ENCODE measurements at places on chromosomes 1 and 21.

- no peak for DNase-seq
These were observed 26.4 kb upstream of the SYCP1 start for GRCh38 chr1:114828251-114828650.

DNA sequence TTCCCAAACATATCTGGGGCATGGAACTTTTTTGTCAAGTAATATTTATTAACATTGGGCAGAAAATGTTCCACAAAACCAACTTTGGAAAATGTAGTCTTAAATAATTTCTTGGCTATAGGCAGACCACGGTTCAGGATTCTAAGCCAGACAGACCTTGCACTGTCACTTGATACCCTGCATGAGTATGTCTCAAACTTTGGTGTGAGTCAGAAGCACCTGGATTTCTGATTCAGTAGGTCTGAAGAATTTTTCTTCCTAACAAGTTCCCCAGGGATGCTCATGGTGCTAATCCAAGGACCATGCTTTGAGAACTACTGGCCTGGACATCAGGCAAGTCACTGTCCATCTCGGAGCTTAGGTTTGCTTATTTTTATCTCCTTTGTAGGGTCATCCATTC, 562.0 kb downstream of the PLPP3 start:
- no peak for DNase-seq

DNA sequence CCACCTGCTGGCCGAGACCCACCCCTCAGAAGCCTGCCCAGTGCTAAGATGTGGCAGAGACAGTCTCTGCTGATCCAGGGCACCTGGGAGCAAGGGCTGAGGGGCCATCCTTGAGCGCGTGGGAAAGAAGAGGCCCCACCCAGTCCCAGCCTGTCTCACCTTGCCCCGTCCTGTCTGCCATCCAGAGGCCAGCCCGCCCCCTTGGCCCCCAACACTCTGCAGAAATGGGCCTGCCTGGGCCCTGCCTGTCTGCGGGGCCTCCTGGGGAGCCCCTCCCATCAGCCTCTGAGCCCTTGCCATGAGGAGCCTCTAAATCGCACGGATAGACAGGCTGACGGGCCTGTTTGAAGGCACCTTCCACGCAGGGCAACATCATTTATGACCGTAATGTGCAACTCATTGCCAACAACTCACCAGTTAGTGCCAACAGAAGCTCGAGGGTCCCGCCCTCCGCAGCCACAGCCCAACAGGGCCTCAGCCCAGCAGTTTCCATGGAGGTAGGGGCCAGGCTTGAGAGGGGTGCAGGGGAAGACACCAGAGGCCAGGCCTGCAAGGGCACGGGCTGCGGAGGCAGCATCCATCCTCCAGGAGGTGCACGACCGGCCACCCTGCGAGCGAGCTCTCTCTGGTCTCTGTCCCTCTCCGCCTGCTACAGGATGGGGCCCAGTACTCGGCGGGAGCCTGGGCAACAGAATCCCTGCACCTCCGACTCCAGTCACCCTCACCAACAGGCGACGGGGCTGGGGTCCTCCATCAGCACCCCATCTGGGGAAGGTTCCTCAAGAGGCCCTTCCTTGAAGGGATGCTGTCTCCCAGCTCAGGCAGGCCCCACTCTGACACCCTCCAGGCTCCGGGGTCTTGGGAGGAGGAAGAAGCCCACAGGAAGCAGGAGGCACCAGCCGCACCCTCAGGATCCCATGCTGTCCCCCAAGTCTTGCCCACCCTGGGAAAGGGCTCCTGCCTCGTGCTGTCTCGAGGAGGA, 78.0 kb downstream of the MEGF6 start:
- no peak for DNase-seq

- no peak for DNase-seq
These were observed 112.9 kb upstream of the HP1BP3 start for GRCh38 chr1:20900056-20900455.

DNA sequence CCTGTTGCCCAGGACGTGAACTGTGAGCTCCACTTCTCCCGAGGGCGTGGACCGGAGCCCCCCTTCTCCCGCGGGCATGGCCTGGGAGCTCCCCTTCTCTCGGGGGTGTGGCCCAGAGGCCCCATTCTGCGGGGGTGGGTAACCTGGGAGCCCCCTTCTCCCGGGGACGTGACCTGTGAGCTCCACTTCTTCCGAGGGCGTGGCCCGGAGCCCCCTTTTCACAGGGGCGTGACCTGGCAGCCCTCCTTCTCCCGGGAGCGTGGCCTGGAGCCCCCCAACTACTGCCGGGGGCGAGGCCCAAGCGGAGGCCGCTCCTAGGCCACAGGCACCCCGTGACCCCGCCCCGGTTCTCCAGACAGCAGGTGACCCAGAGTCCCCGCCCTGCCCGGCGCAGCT, 320 bp downstream of the C1orf174 start:
- DNase-seq = no peak

GRCh38 chr1:150613061-150613920, 16.1 kb downstream of the ENSA start:
- peak; percentile 17 for DNase-seq

DNA sequence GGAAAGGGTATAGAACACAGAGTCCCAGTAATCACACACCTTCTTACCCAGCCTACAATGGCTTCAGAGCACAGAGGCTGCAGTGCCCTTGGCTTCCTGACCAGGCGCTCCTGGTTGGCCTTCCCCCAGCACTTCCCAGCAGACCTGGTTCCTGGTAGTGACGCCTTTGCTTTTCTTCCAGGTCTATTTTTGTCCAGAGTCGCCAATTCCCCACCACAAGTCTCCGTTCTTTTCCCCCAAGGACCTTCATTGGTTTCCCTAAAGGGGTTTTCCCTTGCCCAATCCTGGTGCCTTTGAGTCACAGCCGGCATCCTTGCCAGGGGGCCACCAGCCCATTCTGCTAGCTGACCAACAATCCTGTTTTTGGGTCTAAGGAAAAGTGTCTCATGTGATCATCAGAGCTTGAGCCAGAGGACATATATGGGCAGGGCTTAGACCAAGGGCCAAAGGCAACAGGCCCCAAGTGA, 84.8 kb downstream of the KCNJ15 start:
- DNase-seq = no peak

DNA sequence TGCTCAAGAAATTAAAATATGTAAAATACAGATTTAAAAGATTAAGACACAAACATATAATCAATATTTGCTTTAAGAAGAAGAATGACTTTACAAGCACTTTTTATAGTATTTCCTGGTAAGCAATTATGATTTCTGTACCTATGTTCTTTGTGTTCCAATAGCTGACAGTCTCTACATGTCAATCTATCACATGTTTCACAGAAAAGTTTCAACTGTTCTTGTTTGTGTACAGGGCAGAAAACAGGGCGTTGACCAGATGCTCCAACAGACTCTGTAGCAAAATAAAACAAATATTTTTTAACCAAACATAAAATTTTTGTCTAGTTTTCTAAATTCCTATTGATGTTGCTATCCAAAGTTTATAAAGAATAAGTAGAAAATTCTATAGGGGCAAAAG, 48.0 kb downstream of the TRIM33 start:
- DNase-seq = no peak

DNA sequence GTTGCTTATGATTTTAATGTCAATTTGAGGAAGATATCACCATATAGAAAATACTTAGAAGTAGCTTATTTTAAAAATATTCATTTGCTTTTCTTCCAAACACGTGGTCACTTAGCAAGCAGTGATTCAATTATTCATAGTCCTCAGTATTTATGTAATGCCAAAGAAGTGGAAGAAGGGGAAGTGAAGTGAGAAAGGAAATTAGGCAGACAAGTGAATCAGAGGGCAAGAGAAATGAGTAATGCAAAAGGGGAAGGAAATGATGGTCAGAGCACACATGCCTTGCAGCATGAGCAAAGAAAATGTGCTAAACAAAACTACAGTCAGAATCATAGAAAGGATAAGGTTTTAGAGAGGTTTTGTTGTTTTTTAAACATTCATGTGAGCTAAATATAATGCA, 31.8 kb downstream of the SDCCAG8 start:
- no peak for DNase-seq

DNA sequence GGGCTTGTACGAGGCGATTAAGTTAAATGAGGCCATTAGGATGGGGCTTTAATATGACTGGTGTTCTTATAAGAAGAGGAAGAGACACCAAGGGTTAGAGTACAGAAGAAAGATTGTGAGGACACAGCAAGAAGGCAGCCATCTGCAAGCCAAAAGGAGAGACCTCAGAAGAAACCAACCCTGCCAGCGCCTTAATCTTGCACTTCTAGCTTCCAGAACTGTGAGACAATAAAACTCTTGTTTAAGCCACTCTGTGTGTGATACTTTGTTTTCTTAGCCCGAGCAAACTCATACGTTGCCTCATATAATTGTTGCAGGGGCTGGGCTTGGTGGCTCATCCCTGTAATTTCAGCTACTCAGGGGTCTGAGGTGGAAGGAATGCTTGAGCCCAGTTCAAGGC, 33.6 kb upstream of the RGS16 start:
- no peak for DNase-seq

DNA sequence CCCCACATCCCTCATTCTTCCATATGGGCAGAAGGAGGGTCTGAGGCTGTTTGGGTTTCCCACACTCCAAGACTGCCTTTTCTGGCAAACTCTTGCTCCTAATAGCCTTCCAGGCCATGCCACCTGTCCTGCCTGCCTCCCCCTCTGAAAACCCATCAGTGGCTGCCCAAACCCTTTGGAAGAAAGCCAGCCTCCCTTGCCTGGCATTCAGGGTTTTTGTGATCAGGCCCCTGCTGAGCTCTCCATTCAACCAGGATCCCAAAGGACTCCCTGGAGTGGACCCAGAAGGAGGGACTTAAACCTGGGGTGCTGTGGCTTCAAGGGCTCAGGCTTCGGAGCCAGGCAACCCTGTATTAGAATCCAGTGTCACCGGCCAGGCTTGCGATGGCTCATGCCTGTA, 4.2 kb upstream of the GUCA2A start:
- no peak for DNase-seq

GRCh38 chr21:23695443-23695842, 1911.8 kb downstream of the MRPL39 start:
- no peak for DNase-seq

- DNase-seq = no peak
These were observed 65.1 kb downstream of the DISC1 start for GRCh38 chr1:231691618-231692259.

DNA sequence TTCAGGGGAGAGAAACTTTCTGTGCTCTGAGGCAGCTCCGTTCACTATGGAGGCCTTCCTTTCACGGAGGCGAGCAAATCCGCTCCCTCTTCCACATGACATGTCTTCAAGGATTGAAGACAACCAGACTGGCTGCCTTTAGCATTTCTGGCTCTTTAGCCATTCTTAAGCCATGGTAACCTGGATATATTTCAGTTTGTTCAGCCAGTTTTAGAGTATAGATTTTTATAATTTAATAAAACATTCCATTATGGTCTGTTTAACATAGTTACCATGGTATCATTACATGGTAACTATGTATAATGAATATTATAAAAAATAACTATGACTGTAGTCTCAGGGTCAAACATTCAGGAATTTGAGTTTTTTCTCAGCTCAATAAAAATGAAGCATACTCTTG, 54.2 kb upstream of the NFIA start:
- DNase-seq = no peak

GRCh38 chr21:32386195-32386870, 6.5 kb downstream of the URB1 start:
- no peak for DNase-seq

DNA sequence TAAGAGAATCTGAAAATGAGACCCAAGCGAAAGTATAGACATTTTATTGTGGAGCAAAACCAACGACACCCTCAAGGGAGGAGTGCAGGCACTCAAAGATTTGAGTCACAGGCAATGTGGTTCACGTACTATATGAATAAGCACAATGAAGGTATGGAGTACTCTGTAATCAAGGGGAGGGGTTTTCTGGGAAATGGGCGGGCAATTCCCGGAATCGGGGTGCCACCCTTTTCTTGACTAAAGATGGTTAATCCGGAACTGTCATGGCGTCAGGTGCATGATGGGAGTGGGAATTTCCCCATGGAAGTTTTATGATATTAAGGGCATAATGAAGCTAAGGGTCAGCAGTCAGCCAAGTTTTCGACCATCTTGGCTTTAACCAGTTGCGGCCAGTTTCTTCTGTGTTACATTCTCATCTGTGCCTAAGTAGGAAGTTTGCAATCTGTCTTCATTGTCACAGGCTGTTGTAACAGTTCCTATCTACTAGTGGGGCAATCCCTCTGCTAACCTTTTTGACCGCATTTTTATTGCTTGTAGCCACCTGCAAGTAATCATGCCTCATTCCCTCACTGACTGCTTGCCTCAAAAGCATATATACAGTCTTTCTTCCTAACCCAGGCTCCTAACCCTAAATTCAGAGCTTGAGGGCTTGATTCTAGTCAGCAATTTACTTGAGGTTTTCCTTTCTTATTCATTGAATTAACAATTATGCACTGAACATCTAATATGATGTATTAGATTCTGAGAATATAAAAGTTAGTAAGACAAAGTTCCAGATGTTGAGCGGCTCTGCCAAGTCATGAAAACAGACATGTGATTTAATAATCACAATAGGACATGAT, 775 bp upstream of the AIM2 start:
- peak; percentile 91 for DNase-seq

- no peak for DNase-seq
These were observed 652.3 kb downstream of the PTPRC start for GRCh38 chr1:199291022-199291740.

DNA sequence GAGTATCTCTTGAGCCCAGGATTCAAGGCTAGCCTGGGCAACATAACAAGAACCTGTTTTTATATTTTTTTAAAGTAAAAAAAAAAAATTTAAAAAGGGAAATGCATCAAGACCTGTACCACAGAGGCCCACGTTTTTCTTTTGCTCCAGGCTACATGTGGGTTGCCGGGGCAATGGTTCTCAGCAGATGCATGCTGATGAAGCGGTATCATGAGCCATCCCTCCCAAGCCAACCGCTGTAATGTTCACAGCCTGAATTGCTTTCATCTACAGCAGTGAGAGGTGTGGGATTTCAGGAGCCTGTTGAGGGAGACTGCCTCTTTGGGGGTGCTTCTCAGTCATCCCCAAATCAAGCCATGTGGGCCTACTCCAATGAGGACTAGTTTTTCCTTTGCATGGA, 60.5 kb downstream of the CD58 start:
- DNase-seq = no peak

GRCh38 chr1:15941044-15941840, 34.7 kb downstream of the ZBTB17 start:
- DNase-seq = no peak

- no peak for DNase-seq
These were observed 287.5 kb downstream of the PTGER3 start for GRCh38 chr1:70760154-70760553.

- DNase-seq = no peak
These were observed 115.2 kb upstream of the TSPAN2 start for GRCh38 chr1:115204513-115204912.

Data from NK-92 treated with Interleukin-12 subunit alpha and Interleukin-12 subunit beta, amount 100 ng/mL, for 24 hours (cell line).